ENCODE measurements at places on chromosomes 3 and 15. TPM values are rescaled to one million over a fixed set of nuclear protein-coding genes. Genes with fewer than 3 reads are reported as not detected.

Gene EXD1
- total RNA-seq, result not detected

Gene ADAMTS17
- 0.82 TPM for total RNA-seq

Gene CCR8
- not detected for total RNA-seq

DNA sequence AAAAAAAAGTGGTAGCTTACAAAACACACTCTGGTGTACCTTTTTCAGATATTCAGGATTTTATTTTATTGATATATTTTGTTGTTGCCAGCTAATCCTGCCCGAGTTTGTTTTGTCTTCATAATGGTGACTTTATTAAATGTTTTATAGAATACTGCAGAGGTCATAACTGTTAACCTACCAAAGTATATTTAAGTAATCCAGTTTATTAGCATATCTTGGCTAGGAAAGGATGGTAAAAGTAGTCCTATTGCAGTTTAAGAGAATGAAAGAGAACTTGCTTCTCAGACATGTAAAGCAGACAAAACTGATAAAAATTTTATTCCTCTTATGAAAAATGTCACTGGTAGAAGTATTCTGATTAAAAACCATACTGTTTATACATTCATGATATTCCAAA lies 59.2 kb upstream of the IGSF10 start:
- no peak overlapping the region for H3K4me3 ChIP-seq
- H3K36me3 ChIP-seq, result no peaks in the 10 kb centered on the region
- H3K27me3 ChIP-seq, result no peaks in the 10 kb centered on the region
- no peak for DNase-seq
- H3K4me1 ChIP-seq, result no peaks in the 10 kb centered on the region
- no peak overlapping the region for H3K27ac ChIP-seq

- H3K4me1 ChIP-seq, result no peaks in the 10 kb centered on the region
- no peaks in the 10 kb centered on the region for H3K36me3 ChIP-seq
- H3K27ac ChIP-seq, result no peak overlapping the region
- H3K27me3 ChIP-seq, result peaks cover 75% of the 10 kb centered on the region
- H3K4me3 ChIP-seq, result no peak overlapping the region
- DNase-seq, result no peak
Measured at GRCh38 chr15:72307026-72307425, 12.9 kb downstream of the CELF6 start.

DNA sequence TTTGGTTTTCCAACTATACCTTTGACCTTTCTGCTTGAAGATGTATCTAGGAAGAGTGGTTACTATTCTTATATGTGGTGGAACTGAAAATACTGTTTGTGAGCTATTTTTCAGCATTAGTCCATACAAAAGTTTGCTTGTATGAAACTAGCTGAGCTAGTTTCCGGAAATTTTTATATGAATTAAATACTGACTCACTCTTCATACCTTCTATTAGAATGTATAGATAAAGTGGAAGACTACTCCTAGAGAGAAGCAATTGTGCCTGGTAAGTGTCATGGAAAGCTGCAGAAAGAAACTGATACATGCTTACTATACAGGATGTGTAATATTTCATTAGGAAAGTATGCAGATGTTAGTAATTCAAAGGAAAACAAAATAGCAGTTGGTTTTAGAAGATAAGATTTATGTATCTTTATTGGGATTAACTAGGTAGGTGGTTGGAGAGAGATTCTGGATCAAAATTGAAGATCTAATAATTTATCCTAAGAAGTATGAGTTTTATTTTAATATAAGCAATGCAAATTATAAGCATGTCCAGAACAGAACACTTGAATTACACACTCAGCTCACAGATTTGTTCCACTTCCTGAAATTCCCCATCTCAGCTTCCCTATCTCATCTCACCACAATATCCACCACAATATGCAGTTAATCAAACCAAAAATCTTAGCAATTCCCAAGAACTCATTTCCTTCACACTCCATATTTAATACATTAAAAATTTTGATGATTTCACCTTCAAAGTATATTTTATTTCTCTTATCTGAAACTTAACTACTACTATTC lies 82.8 kb downstream of the BCHE start:
- no peak overlapping the region for H3K4me3 ChIP-seq
- no peaks in the 10 kb centered on the region for H3K27me3 ChIP-seq
- H3K4me1 ChIP-seq, result no peaks in the 10 kb centered on the region
- no peaks in the 10 kb centered on the region for H3K36me3 ChIP-seq

GRCh38 chr15:73934281-73934680 lies 8.0 kb downstream of the LOXL1 start:
- no peaks in the 10 kb centered on the region for H3K27me3 ChIP-seq
- no peak overlapping the region for H3K4me3 ChIP-seq
- DNase-seq, result no peak
- H3K27ac ChIP-seq, result no peak overlapping the region

DNA sequence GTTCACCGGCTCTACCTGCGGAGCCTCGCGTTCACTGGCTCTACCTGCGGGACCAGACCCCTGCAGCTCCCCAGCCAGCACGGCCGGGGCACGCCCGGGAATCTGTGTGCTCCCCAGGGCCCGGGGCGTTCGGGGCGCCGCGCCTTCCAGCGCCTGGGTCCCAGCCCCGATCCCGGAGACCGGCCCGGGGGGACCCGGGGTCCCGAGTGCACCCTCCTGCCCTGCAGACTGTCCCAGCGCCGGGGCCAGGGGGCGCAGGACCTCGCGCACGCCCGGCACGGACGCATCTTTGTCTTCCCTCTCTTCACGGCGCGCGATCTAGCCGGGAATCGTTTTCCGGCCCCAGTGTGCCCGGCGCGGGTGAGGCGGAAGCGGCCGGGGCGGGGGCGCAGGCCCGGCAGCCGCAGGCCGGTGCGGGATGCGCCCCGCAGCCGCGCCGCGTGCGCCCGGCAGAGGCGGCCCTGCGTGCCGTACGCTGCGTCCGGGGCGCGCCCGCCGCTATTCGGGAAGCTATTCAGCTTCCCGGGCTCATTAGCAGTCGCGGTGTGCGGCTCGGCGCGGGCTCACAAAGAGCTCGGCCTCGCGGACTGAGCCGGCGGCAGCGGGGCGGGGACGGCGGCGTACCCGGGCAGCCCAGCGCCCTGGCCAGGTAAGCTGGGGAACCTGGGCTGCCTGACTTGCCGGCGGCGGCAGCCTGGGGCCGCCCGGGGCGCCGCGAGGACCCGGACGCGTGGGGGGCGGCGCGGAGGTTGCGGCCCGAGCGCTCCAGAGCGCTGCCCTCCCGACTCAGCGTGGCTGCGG lies at the start of gene APBA2:
Gene APBA2, plus strand, starts transcription at position 345 of the 801 bp plus-strand sequence. CDS start 167,911 bp downstream, outside the sequence.
- H3K4me3 ChIP-seq, result peak within 1 kb of the TSS; percentile 69
- H3K36me3 ChIP-seq, result no peaks in the 10 kb centered on the region
- peaks cover 22% of the 10 kb centered on the region for H3K27me3 ChIP-seq
- H3K27ac ChIP-seq, result peak within 1 kb of the TSS; percentile 19
- DNase-seq, result peak; percentile 83

All from endodermal cell (in vitro differentiated cells).